Activated CD4-positive, CD25-positive, alpha-beta regulatory T cell (primary cell): ENCODE measurements at places on chromosomes 16 and 17.
A peak's percentile ranks its signal among the peaks of the same experiment; 100 is the strongest.

GRCh38 chr16:67667453-67667816 is 821 bp downstream of the C16orf86 start:
- DNase-seq, result no peak

DNA sequence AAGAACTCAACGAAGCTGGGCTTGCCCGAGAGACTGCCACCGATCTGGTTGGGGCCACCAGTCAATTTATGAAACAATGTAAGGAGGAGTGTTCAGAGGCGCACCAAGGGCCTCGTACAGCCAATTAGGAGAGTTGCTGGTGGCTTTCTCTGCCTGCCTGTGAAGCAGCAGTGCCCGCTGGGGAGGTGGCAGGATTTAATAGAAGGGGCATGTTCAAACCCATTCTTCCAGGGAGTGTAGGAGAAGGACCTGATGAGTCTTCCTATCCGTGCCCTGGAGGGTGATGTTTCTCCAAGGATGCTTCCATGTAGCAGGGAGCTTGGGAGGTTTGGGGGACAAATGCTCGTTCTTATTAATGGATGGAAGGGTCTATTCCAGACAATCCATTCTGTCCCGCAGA is 178.4 kb downstream of the CCDC182 start:
- DNase-seq, result no peak

DNA sequence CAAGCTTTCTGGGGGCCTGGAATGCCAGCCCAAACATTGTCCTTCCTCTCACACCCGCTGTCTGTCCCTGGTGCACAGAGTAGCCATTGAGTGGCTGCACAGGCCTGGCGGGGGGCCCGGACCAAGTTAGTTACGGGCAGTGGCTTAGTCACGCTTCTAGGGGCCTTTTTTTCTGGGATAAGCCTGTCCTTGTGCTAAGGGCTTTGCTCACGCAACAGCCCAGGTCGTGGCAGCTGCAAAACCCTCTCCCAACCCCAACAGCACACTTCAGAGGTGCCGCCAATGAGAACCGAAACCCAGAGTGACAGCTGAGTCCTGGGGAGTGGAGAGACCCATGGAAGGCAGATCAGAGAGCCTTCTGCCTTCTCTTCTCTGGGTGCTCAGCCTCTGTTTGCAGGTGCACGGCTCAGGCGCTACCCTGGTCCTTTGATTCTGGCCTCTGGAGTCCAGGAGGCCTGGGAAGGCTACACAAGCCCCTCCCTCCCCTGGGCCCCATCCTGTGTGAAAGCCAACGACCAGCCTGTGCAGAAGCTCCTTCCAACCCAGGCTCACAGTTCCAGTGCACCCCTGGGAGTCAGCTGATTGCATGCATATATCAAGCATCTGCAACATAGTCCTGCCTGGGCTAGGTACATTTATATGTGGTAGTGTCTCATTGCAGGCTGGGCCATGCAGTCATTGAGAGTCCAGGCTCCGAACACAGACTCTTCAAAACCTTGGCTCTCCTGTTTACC is 9.1 kb downstream of the WSCD1 start:
- DNase-seq, result no peak

DNA sequence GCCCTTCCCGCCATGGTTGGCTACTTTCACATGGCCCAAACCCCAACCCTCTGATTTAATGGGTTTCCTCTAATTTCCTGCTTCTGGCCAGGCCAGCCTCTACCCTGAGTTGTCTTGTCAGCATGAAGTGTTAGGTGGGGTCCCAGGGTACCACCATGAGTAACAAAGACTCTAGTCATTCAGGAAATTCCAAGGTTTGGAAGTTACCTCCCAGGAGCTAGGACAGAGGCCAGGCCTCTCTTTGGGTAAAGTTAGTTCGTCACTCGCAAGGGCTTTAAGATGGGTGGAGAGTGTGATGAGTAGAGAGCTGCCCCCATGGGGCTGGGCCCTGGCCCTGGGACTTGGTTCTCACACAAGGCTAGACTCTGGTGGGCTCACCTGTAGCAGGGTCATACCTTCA is 54.6 kb downstream of the PLD6 start:
- no peak for DNase-seq

DNA sequence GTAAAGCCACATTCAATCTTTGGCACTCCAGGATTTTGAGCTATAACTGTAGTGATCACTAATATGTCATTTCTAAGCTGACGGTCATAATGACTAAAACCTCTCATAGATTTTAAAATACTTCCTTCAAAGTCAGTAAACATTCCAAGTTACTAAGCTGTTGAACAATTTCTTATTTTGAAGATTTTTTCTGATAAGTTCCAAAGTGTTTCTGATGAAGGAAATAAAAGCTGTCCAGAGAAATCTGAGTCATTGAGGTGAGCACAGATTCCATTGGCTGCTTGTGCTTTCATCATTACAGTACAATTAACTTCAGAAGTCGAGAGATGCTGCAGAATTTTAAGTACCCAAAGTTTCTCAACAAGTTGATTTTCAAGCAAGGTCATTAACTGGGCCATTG is 23.9 kb downstream of the NLRC5 start:
- DNase-seq, result no peak

GRCh38 chr17:68572138-68572842 is 28.9 kb downstream of the FAM20A start:
- no peak for DNase-seq

DNA sequence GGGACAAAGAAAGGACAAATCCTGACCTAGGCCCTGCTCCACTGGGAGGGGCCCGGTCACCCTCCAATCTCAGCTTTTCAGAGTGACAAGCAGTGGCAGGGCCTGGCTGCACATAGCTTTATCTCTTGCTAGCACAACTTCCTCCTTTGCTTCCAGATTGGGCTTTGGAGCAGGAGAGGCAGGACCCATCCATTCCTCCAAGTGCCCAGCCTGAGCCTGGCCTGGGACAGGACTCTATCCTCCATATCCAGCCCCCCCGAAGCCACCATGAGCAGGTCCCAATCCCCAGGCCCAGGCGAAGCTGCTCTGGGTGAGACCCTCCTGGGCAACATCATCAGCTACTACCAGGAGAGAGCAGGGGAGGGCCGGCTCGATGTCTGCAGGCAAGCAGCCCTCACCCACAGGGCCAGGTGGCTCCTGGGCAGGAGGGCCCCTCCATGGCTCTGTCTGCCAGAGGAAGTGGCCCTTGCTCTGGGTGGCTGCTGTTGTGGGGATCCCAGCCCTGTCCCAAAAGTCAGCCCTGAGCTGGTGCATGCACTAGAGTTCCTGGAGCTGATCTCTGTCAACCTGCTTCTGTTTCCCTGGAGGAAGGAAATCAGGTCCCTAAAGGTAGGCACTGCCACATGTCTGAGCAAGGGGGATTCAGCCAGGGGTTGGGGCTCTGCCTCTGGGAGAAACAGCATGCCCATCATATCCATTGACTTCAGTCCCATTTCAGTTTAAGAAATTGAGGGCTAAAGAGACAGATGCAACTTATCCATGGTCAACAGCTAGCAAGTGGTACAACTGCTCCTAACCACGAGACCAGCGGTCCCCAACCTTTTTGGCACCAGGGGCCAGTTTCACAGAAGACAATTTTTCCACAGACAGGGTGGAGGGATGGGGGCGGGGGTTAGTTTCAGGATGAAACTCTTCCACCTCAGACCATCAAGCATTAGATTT is 58.9 kb downstream of the TK2 start:
- no peak for DNase-seq

DNA sequence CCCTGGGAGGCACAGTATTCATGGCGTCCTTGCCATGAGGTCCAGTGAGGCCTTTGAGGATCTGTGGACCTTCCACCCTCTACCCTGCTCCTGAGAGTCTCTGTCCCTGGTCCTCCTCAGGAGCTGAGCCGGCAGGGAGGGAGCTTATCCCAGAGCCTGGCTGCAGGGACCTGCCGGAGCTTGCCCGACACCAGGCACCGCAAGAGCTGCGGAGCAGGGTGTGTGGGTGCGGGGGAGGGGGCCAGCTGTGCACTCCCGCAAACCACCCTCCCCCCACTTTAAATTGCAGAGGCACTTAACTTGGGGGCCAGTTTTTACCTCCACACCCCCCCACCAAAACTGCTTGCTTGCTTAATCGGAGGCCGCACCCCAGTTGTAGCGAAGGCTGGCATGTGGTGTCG is 609 bp upstream of the ZNF750 start:
- DNase-seq, result no peak

DNA sequence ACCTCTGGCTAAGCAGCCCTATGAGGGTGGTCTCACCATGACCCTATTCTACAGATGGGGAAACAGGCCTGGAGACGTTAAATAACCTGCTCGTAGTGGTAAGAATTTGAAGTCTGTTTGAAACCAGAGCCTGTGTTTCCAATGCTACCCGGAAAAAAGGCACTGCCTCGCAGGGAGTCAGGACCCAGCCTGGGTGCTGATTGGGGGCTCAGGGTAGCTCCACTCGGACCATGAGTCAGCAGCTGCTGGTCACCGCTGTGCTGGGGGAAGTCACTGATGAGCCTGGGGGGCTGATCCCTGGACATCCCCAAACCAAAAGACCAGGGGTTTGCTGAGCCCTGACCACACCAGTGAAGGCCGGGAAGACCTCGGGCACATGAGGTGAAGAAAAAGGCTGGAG is 9.4 kb upstream of the PLD6 start:
- no peak for DNase-seq

DNA sequence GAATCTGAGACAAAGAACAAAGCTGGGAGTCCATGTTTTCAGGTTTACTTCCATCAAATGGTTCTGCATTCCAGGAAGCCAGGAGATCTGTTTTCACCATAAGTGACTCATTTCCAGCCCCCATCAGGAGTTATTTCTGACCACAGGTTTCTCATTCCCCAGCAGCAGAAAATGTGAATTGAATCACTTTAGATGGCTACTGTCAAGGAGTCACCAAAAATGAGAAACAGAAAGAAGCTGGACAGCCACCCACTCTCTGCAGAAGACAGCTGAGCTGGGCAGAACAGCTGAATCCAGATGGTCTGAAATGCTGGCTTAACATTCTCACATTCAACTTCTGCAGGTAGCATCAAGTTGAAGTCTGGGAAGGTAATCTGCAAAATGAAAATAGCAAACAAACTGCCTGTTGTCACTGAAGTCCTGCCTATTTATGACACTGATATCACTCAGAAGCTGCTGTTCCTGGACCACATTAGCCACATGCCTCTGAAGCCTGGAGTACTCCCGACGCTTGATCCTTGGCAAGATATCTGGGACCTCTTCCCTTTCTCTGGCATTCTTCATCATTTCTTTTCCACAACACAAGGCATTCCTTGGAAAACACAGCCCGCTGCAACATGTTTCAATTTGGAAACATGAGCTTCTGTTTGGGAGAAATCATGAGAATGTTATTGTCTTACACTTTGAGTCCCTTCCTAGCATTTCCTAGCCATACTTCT is 15.3 kb downstream of the CCL11 start:
- DNase-seq, result no peak

GRCh38 chr16:67000384-67001351 is 12.3 kb downstream of the CES4A start:
- DNase-seq, result peak; percentile 14

- DNase-seq, result no peak
Measured at GRCh38 chr17:78124081-78124835, 4.3 kb downstream of the TMC6 start.

GRCh38 chr17:17722081-17722905 is 41.0 kb downstream of the RAI1 start:
- DNase-seq, result no peak

GRCh38 chr16:26598061-26598460 is 468.7 kb upstream of the C16orf82 start:
- DNase-seq, result peak; percentile 21

DNA sequence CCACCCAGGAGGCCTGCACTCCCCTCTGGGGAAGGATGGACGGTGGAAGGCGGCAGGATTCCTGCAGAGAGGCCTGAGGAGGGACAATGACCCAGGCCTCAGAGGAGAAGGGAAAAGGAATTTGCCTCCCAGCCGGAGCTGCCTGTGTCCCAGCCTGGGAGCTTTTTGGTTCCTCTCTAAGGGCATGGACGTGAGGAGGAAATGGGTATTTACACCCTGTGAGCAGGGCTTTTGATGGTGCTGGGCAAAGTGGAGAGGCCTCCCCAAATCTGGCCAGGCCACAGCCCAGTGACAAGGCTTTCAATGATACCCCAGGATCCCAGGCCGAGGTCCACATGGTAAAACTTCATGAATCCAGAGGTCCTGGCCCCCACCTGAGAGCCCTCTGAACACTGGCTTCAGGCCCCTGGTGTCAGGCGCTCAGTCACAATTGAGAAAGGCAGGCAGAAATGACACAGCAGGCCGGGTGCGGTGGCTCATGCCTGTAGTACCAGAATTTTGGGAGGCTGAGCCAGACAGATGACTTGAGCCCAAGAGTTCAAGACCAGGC is 56.0 kb upstream of the DOC2B start:
- no peak for DNase-seq

DNA sequence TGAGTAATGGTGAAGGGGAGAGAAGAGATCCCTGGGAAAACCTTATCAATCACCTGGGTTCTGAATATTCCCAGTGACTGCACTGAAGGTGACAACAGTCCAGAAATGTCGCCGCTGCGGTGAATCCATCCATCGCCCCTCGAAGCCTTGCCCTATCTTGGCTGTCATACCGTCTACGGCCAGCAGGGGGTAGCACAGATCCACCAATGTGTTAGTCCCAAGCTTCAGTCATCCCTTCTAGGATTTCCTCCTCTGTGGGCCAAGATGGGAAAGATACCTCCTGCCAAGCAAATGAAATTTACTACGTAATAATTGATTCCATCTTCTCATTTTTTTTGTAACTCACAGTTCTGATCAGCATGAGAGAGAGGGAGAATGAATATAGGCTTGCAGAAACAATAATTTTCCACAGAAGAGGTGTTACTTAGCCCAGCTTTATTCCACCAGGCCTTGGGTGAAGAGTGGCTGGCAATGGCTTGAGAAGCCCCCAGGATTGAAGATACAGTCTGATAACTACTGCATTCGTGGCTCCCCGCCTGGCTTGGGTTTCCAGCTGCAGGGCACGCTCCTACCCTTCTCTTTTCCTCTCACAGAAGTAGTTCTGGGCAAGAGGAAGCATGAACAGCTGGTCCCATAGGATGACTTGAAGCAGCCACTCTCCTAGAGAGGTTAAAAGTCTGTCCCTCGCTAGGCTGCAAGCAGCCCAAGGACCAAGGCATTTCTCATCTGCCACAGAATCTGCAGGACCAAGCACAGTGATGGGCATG is 2.6 kb upstream of the FMNL1 start:
- peak; percentile 91 for DNase-seq

- DNase-seq, result no peak
Measured at GRCh38 chr16:1597154-1597553, 14.7 kb downstream of the IFT140 start.

DNA sequence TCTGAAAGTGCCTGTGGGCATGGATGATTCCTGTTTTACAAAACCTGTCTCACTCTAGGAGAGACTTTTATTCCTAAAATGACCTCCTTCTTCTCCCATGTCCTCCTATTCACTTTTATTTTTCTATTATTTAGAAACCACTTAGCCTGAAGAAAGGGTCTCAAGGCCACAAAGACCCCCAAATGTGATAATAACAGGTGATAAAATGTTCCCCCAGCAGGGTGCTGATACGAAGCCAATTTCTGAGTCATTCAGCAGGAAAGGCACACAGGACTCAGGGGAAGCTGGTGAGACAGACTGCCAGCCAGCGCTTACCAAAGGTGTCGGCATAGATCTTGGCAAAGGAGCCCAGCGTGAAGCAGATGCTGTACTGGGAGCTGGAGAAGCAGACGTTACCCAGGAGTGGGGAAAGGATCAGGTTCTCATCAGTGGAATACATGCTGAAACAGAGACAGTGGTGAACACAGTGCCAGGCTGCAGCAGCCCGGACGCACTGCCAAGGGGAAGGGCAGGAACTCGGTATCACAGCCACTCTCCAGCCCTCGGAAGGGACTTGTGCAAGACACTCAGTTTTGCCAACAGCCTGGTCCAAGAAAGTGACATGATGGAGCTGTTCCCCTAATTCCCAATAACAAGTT is 24.6 kb downstream of the HIGD1B start:
- no peak for DNase-seq
